ENCODE measurements at places on chromosomes 2 and 18. TPM values are rescaled to one million over a fixed set of nuclear protein-coding genes. Genes with fewer than 3 reads are reported as not detected.

GRCh38 chr18:6013171-6013810 lies 118.0 kb upstream of the TMEM200C start:
- H3K4me1 ChIP-seq: no peaks in the 10 kb centered on the region
- DNase-seq: peak; percentile 66
- no peak overlapping the region for H3K4me3 ChIP-seq
- no peaks in the 10 kb centered on the region for H3K36me3 ChIP-seq

- DNase-seq: peak; percentile 24
- H3K4me1 ChIP-seq: no peaks in the 10 kb centered on the region
- H3K27me3 ChIP-seq: no peaks in the 10 kb centered on the region
- H3K4me3 ChIP-seq: no peak overlapping the region
- no peak overlapping the region for H3K27ac ChIP-seq
Observed at GRCh38 chr18:49520661-49521145, 33.7 kb upstream of the C18orf32 start.

DNA sequence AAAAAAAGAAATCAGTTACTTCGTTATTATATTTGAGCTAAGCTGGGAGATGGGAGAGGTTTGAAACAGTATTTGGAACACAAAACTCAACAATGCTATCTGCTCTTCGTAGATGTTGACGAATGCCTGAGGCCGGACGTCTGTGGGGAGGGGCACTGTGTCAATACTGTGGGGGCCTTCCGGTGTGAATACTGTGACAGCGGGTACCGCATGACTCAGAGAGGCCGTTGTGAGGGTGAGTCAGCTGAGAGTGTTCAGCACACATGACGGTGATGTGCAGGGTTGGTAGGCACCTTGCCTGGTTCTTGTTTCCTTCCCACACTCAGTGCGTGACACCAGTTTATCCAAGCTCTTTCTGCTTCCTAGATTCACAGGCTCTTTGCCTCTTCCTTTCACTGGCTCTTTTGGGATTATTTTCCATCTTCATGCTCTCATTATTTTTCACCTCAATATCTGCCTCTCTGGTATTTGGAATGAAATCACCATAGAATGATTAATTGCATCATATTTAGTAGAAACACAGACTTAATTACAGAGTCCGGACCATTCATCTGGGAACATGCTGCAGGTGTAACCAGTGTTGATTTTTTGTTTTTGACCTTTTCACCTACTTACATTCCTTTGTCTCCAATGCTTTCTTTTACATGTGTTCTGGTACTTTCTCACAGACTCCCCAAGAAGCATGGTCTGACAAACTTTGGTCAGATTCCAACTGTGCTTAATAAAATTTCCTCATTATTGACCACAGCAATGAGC lies 200.6 kb upstream of the RASGRP3 start:
- H3K4me3 ChIP-seq: no peak overlapping the region
- H3K27ac ChIP-seq: peak overlapping the region; percentile 87
- peaks cover 59% of the 10 kb centered on the region for H3K4me1 ChIP-seq
- no peaks in the 10 kb centered on the region for H3K27me3 ChIP-seq
- no peak for DNase-seq
- H3K36me3 ChIP-seq: peaks cover 12% of the 10 kb centered on the region

GRCh38 chr18:74532511-74533025 lies 1.7 kb upstream of the CNDP1 start:
- H3K36me3 ChIP-seq: no peaks in the 10 kb centered on the region
- no peak overlapping the region for H3K27ac ChIP-seq
- no peak for DNase-seq
- H3K4me1 ChIP-seq: no peaks in the 10 kb centered on the region

DNA sequence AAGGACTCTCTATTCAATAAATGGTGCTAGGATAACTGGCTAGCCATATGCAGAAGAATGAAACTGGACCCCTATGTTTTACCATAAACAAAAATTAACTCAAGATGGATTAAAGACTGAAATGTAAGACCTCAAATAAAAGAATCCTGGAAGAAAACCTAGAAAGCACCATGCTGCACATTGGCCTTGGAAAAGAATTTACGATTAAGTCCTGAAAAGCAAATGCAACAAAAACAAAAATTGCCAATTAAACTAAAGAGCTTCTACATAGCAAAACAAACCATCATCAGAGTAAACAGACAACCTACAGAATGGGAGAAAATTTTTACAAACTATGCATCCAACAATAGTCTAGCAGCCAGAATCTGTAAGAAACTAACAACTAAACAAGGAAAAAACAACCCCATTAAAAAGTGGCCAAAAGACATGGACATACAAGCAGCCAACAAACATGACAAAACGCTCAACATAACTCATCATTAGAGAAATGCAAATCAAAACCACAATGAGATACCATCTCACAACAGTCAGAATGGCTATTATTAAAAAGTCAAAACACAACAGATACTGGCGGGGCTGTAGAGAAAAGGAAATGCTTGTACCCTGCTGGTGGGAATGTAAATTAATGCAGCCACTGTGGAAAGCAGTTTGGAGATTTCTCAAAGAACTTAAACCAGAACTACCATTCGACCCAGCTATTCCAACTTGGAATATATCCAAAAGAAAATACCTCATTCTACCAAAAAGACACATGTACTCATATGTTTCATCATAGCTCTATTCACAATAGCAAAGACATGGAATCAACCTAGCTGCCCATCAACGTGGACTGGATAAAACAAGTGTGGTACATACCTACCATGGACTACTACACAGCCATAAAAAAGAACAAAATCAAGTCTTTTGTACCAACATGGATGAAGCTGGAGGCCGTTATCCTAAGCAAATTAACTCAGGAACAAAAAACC lies 30.6 kb downstream of the SEPTIN10 start:
- DNase-seq: no peak
- H3K27ac ChIP-seq: no peak overlapping the region
- H3K36me3 ChIP-seq: no peaks in the 10 kb centered on the region
- no peaks in the 10 kb centered on the region for H3K4me1 ChIP-seq
- no peaks in the 10 kb centered on the region for H3K27me3 ChIP-seq
- no peak overlapping the region for H3K4me3 ChIP-seq

- DNase-seq: no peak
- H3K36me3 ChIP-seq: no peaks in the 10 kb centered on the region
- H3K27me3 ChIP-seq: no peaks in the 10 kb centered on the region
- no peak overlapping the region for H3K27ac ChIP-seq
- no peak overlapping the region for H3K4me3 ChIP-seq
Observed at GRCh38 chr2:201777869-201778268, 2.9 kb downstream of the ALS2 start.

DNA sequence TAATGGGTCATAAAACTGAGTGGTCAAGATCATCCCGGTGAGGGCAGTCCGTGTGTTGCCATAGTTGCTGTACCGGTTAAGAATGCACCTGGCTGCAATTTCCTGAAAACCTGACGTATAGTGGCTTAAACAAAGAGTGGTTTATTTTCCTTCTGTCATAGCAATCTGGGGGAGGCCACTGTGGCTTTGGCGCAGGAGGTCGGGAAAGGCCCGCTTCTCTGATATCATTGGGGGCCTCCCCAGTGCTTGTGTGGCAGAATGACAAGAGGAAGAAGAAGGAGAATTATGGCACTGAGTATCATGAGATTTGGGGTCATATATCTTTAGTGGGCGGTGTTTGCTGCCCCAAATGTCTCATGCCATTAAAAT lies 4.4 kb downstream of the C2orf92 start:
- no peak overlapping the region for H3K4me3 ChIP-seq
- no peaks in the 10 kb centered on the region for H3K27me3 ChIP-seq
- H3K4me1 ChIP-seq: no peaks in the 10 kb centered on the region
- no peaks in the 10 kb centered on the region for H3K36me3 ChIP-seq
- no peak overlapping the region for H3K27ac ChIP-seq

GRCh38 chr2:101464841-101465240 lies 10.1 kb downstream of the RFX8 start:
- H3K4me3 ChIP-seq: no peak overlapping the region
- H3K4me1 ChIP-seq: peaks cover 19% of the 10 kb centered on the region
- no peak for DNase-seq
- no peaks in the 10 kb centered on the region for H3K36me3 ChIP-seq

DNA sequence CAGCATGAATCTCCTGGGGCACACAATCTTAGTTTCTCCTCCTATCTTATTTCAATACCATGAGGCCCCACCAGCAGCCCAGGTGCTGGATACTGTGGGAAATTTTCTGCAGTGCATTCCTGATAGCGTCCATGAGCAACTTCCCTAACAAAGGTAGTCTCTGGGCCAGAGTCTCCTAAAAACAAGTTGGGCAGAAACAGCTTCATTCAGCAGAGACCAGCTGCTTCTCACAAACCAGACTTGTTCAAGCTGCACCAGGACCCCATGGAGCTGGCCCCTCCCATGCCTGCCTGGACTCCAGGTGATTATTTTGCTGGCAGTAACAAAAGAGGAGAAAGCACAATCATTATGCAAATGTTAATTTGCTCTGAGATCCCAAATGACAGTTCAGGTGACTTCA lies 31.4 kb downstream of the MYO5B start:
- DNase-seq: no peak
- H3K4me1 ChIP-seq: no peaks in the 10 kb centered on the region
- H3K27ac ChIP-seq: no peak overlapping the region
- peaks cover 42% of the 10 kb centered on the region for H3K27me3 ChIP-seq
- no peak overlapping the region for H3K4me3 ChIP-seq

GRCh38 chr2:149169656-149170055 lies 131.2 kb downstream of the LYPD6B start:
- H3K36me3 ChIP-seq: no peaks in the 10 kb centered on the region
- H3K27me3 ChIP-seq: no peaks in the 10 kb centered on the region
- H3K27ac ChIP-seq: no peak overlapping the region

GRCh38 chr2:101558740-101559525 lies 84.0 kb upstream of the RFX8 start:
- no peak overlapping the region for H3K4me3 ChIP-seq
- H3K4me1 ChIP-seq: peaks cover 19% of the 10 kb centered on the region
- no peaks in the 10 kb centered on the region for H3K36me3 ChIP-seq
- H3K27ac ChIP-seq: peak overlapping the region; percentile 77
- H3K27me3 ChIP-seq: no peaks in the 10 kb centered on the region

DNA sequence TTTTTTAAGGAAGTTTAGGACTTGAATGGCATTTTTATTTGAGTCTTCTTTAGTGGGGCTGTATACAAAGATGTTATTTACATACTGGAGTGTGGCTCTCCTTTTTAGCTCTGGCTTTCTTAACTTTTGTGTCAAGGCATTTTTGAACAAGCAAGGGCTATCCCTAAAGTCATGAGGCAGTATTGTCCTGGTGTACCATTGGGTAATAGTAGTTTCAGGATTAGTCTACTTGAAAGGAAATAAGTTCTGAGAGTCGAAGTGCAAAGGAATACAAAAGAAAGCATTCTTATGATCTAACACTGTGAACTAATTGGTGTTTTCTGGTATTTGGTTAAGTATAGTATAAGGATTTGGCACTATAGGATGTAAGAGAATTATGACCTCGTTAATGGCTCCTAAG lies 1.9 kb upstream of the CYP27A1 start:
- no peaks in the 10 kb centered on the region for H3K36me3 ChIP-seq
- H3K4me3 ChIP-seq: no peak overlapping the region
- no peaks in the 10 kb centered on the region for H3K27me3 ChIP-seq
- no peak overlapping the region for H3K27ac ChIP-seq
- no peak for DNase-seq

DNA sequence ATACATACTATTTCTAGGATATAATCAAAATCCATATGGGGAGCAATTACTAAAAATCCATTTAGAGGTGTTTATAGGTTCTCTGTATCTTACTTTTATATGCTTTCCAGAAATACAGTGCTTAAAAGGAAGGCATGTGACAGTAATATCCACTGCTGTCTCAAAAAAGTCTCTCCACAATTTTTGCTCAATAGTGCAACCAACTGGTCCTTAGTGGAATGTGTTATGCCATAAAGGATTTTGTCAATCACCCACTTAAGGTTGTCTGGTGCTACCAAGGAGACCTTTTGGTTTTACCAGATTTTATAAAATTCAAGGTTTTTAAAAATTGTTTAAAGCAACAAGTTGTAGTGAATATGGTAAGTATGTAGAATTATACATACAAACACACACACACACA lies 328.5 kb upstream of the DSEL start:
- H3K27me3 ChIP-seq: no peaks in the 10 kb centered on the region
- H3K4me3 ChIP-seq: no peak overlapping the region
- no peaks in the 10 kb centered on the region for H3K4me1 ChIP-seq
- no peak overlapping the region for H3K27ac ChIP-seq

DNA sequence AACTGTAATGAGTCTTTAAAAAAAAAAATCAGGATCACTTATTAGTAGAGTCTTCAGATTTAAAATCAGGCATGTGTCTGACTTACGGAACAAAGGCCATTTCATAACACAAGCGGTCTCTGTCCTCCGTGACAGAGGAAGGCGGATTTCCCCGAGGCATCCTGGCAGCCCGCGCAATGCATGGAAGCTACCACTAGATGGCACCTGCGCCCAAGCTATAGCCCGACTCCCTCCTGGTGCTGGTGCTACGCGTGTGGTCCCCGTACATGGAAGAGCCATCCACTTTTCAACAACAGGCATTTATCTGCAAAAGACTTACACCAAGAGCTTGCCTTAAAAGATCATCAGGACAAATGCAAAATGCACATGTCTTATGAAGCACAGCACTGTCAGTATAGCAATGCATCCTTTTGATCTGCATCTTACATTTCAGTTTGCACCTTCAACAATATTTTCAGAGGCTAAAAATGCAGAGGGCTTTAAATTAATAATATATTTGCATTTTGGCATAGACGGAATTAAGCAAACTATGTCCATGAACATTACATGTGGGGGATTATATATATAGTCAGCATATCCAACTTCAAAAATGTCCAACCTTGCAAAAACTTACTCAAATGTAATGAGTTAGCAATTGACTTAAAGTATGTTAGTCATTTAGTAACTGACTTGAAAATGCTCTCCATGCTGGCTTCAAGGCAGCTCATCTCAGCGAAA lies 96.0 kb downstream of the ZNF516 start:
- peaks cover 16% of the 10 kb centered on the region for H3K36me3 ChIP-seq
- no peaks in the 10 kb centered on the region for H3K27me3 ChIP-seq
- no peak overlapping the region for H3K4me3 ChIP-seq
- peak; percentile 95 for DNase-seq

DNA sequence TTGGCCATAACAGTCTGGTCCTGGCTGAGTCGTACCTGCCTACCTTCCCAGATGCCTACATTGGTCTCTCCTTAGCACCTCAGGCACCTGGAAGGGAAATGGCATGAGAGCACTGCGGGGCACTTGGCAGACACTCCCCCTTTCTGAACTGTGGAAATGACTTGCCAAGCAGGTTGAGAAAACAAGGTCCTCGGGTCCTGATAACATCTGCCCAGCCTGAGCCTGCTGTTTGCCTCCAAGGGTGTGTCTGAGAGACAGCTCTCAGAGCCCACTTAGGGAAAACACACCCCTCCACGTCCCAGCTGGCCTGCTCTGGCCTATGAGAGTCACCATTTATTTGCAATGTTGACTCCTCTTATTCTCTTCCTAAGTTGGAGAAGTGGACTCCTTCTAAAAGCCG lies 10.5 kb downstream of the FAM110C start:
- H3K36me3 ChIP-seq: no peaks in the 10 kb centered on the region
- H3K27me3 ChIP-seq: no peaks in the 10 kb centered on the region
- H3K27ac ChIP-seq: no peak overlapping the region
- DNase-seq: no peak

DNA sequence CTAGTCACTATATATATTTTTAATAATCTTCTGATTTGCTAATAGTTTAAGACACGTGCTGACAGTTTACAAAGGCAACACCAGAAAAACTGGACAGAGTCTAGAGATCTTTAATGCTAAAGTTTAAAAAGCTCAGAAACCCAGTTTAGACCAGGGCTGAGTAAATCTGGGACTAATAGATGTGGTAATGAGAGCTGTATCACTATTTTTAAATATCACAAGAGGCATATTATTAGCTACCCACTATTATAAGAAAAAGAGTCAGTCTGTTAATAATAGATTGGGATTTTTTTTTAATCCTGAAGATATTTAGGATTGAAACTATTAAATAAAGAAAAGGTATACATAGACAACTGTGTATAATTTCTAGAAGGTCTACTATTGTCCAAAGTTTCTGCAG lies 299.9 kb downstream of the ZEB2 start:
- no peaks in the 10 kb centered on the region for H3K36me3 ChIP-seq
- no peak overlapping the region for H3K27ac ChIP-seq
- no peak overlapping the region for H3K4me3 ChIP-seq
- H3K4me1 ChIP-seq: no peaks in the 10 kb centered on the region

CLIP4 gene
- total RNA-seq: 58.5 TPM

HOXD9 gene
- total RNA-seq: 0.98 TPM
